ENCODE measurements at places on chromosomes 5 and 9. TPM values are rescaled to one million over a fixed set of nuclear protein-coding genes. Genes with fewer than 3 reads are reported as not detected.

The F2R gene
- 5.5 TPM for total RNA-seq

The ST8SIA4 gene
- 6.1 TPM for total RNA-seq

The PRR7 gene
- total RNA-seq, result 2.2 TPM

The PRSS3 gene
- 310 TPM for total RNA-seq

The SAPCD2 gene
- total RNA-seq, result 16.8 TPM

The CPLANE1 gene
- 10.9 TPM for total RNA-seq

The MYOZ3 gene
- 1.1 TPM for total RNA-seq

The DAB2IP gene
- 127 TPM for total RNA-seq

The S1PR3 gene
- total RNA-seq, result 3.2 TPM

The ADAMTS2 gene
- 2.6 TPM for total RNA-seq

The RAD17 gene
- total RNA-seq, result 17.8 TPM

The CER1 gene
- not detected for total RNA-seq

The NR5A1 gene
- not detected for total RNA-seq

The GPR150 gene
- total RNA-seq, result 0.45 TPM

The ERAP2 gene
- 21.2 TPM for total RNA-seq

The CDK7 gene
- 22.1 TPM for total RNA-seq

The SLC6A7 gene
- 30.4 TPM for total RNA-seq

The SLC4A9 gene
- total RNA-seq, result 0.42 TPM

The UBE2QL1 gene
- 0.73 TPM for total RNA-seq

The FBN2 gene
- total RNA-seq, result 2.0 TPM

The ACSL6 gene
- total RNA-seq, result 0.58 TPM

The C1QTNF3 gene
- 3.8 TPM for total RNA-seq

The ELAVL2 gene
- 1.3 TPM for total RNA-seq

All from left colon (tissue), 2 donors.